Dermis blood vessel endothelial cell (primary cell): ENCODE measurements at places on chromosomes 12 and 14. TPM values are rescaled to one million over a fixed set of nuclear protein-coding genes. Genes with fewer than 3 reads are reported as not detected.

GZMB gene
- not detected in 2 replicates for total RNA-seq

BEST3 gene
- 0.09 and 0.17 TPM in 2 replicates for total RNA-seq

SLC25A47 gene
- not detected in 2 replicates for total RNA-seq

CACNA2D4 gene
- total RNA-seq, result 0.17 and 0.33 TPM in 2 replicates

GZMH gene
- not detected in 2 replicates for total RNA-seq

PMCH gene
- 0.23 TPM in 1 of 2 replicates, not detected in the other for total RNA-seq

CCNB1IP1 gene
- 30.8 and 33.0 TPM in 2 replicates for total RNA-seq

IGF1 gene
- total RNA-seq, result 0.34 and 1.0 TPM in 2 replicates

PRKD1 gene
- total RNA-seq, result 15.9 and 16.5 TPM in 2 replicates

LIN7A gene
- 0.19 and 1.2 TPM in 2 replicates for total RNA-seq

WDHD1 gene
- 8.3 and 16.7 TPM in 2 replicates for total RNA-seq

GPRC5D gene
- 0.17 TPM in 1 of 2 replicates, not detected in the other for total RNA-seq

RNASE4 gene
- total RNA-seq, result 11.4 and 25.7 TPM in 2 replicates

MORN3 gene
- total RNA-seq, result 0.28 TPM in 1 of 2 replicates, not detected in the other
